Metanephros (tissue), 2 donors: ENCODE measurements at places on chromosomes 12 and 14. TPM values are rescaled to one million over a fixed set of nuclear protein-coding genes. Genes with fewer than 3 reads are reported as not detected.

Gene DPPA3
- total RNA-seq: not detected

Gene ACTN1
- 114 TPM for total RNA-seq

Gene TSPAN8
- 23.5 TPM for total RNA-seq

Gene PLEKHD1
- 4.3 TPM for total RNA-seq

Gene SLC39A5
- 34.9 TPM for total RNA-seq

Gene KRT2
- not detected for total RNA-seq

Gene KRT3
- total RNA-seq: not detected

Gene SMOC1
- total RNA-seq: 3.9 TPM

Gene PMCH
- total RNA-seq: not detected

Gene METTL17
- total RNA-seq: 44.9 TPM

Gene ZNF385A
- total RNA-seq: 12.1 TPM

Gene SERPINA9
- not detected for total RNA-seq

Gene GALC
- 34.0 TPM for total RNA-seq

Gene ZFP36L1
- total RNA-seq: 392 TPM

Gene PROX2
- total RNA-seq: not detected

Gene SOAT2
- 0.41 TPM for total RNA-seq

Gene SLC2A13
- total RNA-seq: 27.9 TPM

Gene IL26
- not detected for total RNA-seq

Gene PKP2
- 19.1 TPM for total RNA-seq

Gene DEPDC4
- 5.1 TPM for total RNA-seq

Gene NGB
- not detected for total RNA-seq

Gene VASH1
- total RNA-seq: 25.0 TPM

Gene BTG1
- total RNA-seq: 56.1 TPM

Gene PPM1A
- total RNA-seq: 44.8 TPM

Gene WSCD2
- total RNA-seq: 7.6 TPM

Gene EIF5
- total RNA-seq: 133 TPM

Gene COX8C
- not detected for total RNA-seq

Gene SYNE3
- total RNA-seq: 6.0 TPM

Gene ADAM21
- total RNA-seq: not detected

Gene ARHGEF40
- total RNA-seq: 77.5 TPM

Gene TROAP
- 13.0 TPM for total RNA-seq

Gene INHBE
- 0.23 TPM for total RNA-seq

Gene DPF3
- 7.2 TPM for total RNA-seq

Gene SERPINA12
- total RNA-seq: not detected

Gene LRRIQ1
- 17.0 TPM for total RNA-seq

Gene CAMKK2
- 21.7 TPM for total RNA-seq
